Stimulated activated CD4-positive, alpha-beta T cell treated with anti-CD3 and anti-CD28 coated beads, Interleukin-15, amount 100 ng/mL, for 24 hours (primary cell): ENCODE measurements at places on chromosomes 2 and 18.

- no peak for DNase-seq
Measured at GRCh38 chr2:55156984-55157383, 75.1 kb downstream of the CLHC1 start.

- DNase-seq = peak; percentile 78
Measured at GRCh38 chr2:126971481-126972278, 73.0 kb downstream of the TEX51 start.

GRCh38 chr2:119721043-119721442, 38.7 kb upstream of the PTPN4 start:
- no peak for DNase-seq

GRCh38 chr2:67394734-67395133, 2.4 kb upstream of the ETAA1 start:
- DNase-seq = no peak

- DNase-seq = no peak
Measured at GRCh38 chr2:37318401-37318800, 6.2 kb downstream of the PRKD3 start.

DNA sequence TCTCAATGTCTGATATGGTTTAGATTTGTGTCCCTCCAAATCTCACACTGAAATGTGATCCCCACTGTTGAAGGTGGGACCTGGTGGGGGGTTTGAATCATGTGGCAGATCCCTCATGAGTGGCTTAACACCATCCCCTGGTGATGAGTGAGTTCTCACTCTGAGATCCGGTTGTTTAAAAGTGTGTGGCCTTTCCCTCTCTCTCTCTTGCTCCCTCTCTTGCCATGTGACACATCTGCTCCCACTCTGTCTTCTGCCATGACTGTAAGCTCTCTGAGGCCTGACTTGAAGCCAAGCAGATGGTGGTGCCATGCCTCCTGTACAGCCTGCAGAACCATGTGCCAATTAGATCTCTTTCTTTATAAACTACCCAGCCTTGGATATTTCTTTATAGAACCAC, 108.8 kb downstream of the RBMS1 start:
- no peak for DNase-seq

GRCh38 chr2:132782176-132782783, 112.3 kb upstream of the LYPD1 start:
- DNase-seq = no peak

- DNase-seq = no peak
Measured at GRCh38 chr2:66982766-66983165, 414.4 kb upstream of the ETAA1 start.

DNA sequence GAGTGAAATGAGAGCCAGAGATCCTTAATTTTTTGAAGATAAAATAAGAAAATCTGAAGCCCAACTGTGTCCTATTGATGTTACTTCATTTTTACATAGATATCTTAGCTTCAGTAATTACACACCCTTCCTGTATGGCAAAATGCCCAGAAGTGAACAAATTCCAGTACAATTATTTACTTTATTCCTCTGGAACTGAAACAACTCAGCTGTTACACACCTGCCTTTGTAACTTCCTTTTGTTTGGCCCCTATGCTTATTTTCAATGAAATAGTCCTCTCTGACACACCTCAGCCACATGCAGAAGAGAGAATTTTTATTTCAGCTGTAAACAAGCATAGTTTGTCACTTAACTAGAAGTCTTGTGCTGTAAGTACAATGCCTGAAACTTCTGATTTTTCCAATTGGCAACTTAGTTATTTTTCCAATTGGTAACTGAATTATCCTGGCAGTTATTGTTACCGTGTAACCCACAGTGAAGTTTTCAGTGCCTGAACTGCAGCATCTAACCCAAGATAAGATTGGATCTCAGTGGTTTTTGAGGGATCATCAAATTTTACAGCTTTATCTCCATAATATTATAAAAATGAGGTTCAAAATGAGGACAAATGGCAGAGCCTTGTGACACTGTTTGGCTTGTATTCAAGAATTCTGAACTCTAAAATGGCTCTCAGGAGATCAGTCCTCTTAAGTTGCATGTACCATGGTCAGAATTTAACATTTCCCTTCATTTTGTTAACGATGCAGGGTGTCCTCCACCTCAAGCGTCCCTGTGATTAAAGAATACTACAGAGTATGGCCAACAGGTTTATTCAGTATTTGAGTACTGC, 82.6 kb downstream of the PKP4 start:
- DNase-seq = no peak

- no peak for DNase-seq
Measured at GRCh38 chr2:45006942-45007287, 2.3 kb downstream of the SIX2 start.

DNA sequence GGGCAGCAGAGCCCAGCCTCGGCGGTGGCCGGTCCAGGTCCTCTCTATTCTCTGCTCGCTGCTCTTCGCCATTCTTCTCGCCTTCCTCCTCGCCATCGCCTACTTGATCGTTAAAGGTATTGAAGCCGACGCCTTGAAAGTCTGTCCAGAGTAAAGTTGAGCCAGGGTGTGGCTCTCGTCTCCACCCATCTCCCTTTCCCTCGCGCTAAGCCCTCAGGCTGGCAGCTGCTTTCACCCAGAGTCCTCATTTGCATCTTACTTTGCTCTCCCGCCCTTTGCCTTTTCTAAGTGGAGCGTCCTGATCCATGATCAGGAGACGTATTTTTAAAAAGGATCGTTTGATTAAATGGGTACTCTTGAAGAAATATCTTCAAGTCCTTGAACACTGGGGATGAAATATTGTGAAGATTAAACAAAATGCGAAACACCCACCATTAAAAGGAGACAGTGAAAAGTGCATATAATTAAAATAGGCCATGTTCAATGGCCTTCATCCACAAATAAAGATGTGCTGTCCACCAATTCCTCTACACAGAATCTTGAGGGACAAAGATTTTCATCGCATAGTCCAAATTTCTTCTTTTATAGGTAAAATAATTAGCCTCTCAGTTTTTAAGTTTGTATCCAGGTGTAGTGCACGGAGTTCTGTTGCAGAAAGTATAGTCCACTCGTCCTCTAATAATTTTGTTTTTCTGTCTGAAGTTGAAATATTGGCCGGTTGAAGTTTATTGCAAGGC, 657 bp downstream of the ARL6IP6 start:
- DNase-seq = peak; percentile 56

GRCh38 chr2:43340945-43341356, 114.5 kb upstream of the ZFP36L2 start:
- no peak for DNase-seq

DNA sequence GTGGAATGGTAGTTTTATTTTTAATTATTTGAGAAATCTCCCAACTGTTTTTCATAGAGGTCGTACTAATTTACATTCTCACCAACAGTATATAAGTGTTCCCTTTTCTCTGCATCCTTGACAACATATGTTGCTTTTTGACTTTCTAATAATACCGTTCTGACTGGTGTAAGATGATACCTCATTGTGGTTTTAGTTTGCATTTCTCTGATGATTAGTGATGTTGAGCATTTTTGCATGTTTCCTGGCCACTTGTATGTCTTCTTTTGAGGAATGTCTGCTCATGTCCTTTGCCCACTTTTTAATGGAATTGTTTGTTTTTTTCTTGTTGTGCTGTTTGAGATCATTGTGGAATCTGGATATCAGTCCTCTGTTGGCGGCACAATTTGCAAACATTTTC, 242.5 kb downstream of the ZNF521 start:
- no peak for DNase-seq

- DNase-seq = no peak
Measured at GRCh38 chr18:13481820-13482617, 244.3 kb downstream of the FAM210A start.

GRCh38 chr18:61669320-61669719, 223.5 kb downstream of the RNF152 start:
- no peak for DNase-seq

DNA sequence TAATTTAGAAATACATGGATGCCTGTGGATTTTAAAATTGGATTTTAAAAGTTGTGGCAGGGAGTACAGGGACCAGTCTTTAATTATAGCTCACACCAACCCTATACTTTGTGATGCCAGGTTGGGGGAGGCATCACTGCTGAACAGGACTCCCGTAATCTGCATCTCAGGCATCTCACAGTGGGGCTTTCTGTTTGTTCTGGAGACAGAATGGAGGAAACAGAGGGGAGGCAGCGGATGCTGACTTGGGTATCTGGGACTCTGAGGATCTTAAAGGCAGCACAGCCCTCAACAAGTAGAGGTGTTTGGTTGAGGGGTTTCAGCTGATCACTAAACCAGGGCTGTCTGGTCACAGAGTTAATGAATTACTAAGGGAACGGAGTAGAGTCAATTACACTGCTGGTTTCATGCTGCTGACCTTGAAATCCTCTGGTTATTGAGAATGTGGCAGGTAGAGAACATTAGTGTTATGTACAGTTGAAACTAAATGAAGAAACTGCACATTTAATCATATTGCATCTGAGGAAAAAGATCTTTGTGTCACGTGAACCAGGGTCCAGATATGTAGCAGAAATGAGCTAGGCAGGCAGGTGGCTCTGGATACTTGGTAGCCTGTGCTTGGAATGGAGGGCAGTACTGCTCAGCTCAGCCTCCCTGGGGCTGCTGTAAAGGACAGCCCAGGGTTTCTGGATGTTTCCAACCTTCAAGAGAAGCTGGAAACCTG, 40.3 kb downstream of the FHOD3 start:
- no peak for DNase-seq

DNA sequence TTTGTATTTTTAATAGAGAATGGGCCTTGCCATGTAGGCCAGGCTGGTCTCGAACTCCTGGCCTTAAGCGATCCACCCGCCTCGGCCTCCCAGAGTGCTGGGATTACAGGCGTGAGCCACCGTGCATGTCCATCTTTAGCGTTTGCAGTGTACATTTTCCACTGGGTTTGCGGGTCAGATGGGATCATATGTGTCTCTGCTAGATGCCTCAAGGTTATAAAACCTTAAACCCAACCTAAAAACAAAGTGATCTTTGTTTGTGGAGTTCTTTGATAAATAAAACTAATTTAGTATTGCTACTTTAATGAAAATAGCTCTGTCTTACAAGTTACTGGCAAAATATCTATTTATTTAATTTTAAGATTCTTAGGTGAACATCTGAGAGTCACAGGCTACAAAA, 13.1 kb upstream of the ALPG start:
- no peak for DNase-seq

GRCh38 chr2:198376677-198377076, 572.3 kb downstream of the PLCL1 start:
- no peak for DNase-seq

DNA sequence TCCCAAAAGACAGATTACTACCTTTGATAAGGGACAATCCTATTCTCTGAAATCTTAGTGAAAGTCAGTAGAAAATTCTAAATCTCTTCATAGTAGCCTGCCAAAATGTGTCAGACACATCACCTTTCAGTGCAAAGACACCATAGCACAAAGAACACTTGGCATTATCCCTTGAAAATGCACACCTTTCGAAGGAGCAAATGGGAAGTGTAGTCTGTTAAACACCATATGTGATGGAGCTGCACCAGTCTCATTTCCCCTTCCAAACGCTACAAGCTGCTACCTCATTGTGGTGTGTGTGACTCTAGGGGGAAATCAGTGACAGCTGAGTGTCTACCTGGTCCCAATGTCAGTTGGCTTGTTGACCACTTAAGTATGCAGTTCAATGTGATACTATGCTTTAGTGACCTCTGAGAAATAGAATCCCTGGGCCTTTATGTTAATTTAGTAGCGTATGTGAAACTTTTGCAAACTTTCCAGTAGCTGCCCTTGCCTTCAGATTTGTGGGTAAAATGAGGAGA, 551.7 kb downstream of the ARHGAP15 start:
- no peak for DNase-seq

DNA sequence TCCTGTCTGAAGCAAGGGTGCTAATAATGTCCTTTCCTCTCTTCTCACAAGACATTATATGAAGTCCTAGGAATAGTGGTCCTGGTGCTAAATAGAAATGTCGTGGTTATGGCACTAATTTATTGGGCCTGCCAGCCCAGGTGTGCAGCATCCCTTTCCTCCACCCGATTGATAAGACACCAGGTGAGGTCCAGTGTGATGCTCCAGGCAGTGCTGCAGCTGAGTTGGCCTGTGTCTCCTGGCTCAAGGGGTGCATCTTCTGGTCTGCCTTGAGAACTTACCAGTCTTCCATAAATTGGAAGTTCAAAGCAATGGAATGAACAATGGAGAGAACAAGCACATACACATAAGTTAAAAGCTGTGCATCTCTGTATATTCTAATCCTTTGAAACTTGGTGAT, 26.9 kb downstream of the CRIM1 start:
- no peak for DNase-seq

DNA sequence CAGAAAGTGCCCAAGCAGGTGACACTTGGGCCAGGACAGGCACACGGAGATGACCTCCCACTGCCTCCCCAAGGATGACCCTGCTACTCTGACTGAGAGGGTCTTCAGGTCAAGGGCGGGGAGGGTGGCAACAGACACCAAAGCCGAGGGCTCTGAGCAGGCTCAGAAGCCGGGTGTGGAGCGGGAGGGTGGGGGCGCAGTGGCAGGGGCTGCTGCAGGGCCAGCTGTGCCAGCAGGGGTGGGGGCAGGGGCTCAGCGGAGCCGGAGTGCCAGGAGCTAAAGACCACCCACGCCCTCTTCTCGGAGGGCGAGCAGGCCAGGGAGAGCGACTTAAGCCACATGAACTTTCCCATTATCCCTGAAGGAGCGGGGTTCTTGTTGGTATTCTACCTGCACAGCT, 93.3 kb upstream of the MBOAT2 start:
- no peak for DNase-seq

DNA sequence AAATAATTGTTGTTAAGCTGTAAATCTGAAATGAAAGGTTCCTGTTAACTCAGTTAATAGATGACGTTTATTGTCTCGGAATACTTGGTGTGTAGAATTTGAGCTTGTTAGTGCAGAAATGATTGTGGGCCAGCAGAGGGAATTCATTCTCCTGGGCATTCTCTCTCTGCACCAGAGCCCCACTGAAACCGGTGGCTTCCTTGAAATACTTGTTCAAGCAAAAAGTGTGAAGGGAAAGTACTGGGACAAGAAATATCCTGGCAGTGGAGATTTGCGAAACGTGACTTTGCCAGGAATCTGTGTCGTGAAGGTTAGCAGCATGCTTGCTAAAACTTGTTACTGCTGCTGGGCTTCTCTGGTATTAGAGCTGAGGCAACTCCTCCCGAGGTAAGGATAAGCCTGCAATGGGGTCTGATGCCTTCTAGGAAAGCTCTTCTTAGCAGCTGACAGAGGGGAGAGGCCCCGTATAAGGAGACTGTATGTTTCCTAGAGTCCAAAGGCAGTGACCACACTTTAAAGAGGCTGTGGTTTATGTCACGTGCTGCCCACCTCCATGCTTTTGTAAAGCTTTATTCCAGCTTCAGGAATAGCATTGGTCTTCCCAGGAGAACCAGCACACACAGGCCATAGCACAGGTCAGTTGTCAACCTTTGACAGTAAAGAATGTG, 2.0 kb downstream of the ITGA6 start:
- no peak for DNase-seq

DNA sequence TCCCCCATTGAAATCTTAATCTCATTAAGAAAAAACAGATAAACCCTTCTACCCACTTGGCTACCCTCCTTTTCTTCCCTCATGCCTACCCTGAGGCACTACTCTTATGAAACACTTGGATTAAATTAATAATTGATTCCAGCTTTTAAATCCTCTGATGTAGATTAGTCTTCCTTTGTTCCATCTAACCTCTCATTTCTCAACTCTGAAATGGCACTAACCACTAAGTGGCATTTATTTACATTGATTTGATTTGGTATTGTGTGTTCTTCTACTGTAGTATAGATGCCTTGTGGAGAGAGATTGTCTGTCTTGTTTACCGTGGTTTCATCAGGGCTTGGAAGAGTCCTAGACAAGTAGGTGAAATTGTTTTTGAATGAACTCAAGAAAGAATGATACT, 26.7 kb downstream of the ITGA4 start:
- no peak for DNase-seq

- no peak for DNase-seq
Measured at GRCh38 chr2:171545086-171545485, 22.8 kb downstream of the CYBRD1 start.

GRCh38 chr2:17058772-17059402, 393.3 kb upstream of the CYRIA start:
- no peak for DNase-seq
